ENCODE measurements at places on chromosomes 7 and 10.

- DNase-seq = no peak
Measured at GRCh38 chr7:105101864-105102263, 87.9 kb downstream of the KMT2E start.

GRCh38 chr7:49724071-49724470 is 49.4 kb upstream of the VWC2 start:
- no peak for DNase-seq

- no peak for DNase-seq
Measured at GRCh38 chr10:3886191-3886590, 101.2 kb upstream of the KLF6 start.

DNA sequence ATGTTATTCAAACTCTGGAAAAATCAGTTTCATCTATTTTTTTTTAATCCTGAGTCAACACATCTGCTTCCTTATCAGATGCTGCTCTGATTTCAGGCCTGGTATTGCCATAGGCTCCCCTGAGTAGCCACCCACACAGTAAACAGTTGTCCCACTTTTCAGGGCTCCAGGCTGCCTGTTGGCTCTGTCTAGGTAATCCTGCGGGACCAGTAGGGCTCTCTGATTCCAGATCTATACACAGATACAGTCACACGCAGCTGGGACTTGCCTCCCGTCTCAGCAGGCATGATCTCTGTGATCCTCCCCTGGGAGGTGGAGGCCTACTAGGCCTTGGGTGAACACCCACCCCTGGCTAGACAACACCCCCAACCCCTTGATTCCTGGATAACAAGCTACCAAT is 206.1 kb downstream of the CREB5 start:
- no peak for DNase-seq

DNA sequence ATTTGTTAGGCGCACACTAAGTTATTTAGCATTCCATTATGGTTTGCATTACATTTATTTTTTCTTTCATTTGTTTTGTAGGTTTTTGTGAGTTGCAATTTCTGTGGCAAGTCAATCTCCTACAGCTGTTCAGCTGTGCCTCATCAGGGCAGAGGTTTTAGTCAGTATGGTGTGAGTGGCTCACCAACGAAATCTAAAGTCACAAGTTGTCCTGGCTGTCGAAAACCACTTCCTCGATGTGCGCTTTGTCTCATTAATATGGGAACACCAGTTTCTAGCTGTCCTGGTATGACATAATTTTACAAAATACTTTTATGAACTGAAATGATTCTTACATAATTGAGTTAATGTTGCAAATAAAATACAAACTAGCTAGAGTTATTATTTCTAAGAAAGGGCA is 29.5 kb downstream of the MIOS start:
- DNase-seq = no peak

DNA sequence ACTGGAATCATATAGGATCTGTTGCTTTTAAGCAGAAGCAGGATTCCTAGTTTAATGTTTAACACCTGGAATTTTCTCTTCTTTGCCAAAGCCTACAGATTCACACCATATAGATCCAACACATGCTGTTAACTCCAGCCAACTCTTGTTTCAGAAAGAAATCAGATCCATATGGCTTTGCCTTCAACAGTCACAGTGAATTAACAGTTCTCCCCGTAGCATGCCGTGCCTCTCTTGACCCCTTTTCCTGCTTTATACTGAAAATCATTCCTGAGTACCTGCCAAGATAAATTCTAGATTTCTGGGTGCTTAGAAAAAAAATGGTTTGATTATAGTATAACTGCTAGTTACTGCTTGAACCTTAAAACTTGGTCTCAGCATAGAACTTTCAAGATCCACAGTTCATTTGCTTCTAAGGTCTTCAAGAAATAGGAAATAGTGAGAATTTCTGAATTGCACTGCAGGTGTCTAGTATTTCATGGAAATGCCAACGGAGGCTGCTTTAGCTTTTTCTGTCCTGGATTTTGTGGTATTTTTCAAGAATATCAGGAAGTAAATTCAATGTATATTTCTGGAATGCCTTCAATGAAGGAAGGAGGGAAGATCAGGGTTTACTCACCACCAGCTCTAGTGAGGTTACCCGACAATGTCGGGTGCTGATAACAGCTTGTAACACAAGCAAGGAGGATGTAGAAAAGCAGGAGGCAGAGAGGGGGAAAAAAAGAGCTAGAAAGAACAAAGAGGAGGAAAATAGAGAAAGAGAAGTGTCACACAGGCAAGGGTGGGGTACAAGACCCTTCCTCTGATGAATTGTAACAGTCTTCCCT is 6.6 kb downstream of the AASS start:
- peak; percentile 84 for DNase-seq

GRCh38 chr10:30055226-30055662 is 4.1 kb downstream of the JCAD start:
- DNase-seq = no peak

DNA sequence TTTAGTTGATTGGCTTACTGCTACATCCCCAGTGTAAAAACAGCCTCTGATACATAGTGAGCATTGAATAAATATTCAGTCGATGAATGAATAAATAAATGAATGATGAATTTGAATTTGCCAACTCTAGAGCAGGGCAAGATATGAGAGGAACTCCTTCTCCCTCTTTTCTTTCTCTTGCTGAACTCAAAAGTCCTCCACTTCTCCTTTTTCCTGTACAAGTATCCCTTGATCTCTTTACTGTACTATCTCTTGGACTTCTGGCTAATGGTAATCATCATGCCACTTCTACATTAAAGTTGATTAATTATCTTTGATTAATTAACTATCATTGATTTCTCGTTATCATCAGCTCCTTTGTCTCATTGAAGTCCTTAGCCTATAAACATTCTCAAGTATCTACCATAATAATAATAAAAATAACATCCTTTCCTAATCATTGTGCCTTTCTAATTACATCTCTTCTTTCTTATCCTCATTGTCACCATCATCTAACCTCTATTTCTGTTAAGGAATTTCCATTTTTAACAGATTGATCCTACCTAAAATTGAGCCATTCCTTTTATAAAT is 10.6 kb downstream of the CPED1 start:
- no peak for DNase-seq

DNA sequence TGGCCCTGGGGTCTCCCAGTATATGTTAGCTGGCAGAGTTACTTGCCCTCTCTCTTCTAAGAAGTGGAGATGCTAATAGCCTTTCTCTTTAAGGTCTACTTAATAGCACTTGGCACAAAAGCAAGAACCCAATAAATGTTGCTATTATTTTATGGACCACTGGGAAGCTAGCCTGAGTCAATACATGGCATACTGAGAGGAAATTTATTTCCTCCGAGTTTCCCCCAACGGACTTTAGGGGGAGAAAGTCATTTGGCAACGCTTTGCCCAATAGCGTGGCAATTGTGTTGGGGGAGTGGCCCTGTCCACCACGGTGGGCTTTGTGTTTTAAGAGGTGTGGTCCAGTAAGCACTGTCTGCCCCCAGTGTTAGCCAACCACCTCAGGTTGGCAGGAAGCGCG is 87.4 kb upstream of the SMNDC1 start:
- no peak for DNase-seq

DNA sequence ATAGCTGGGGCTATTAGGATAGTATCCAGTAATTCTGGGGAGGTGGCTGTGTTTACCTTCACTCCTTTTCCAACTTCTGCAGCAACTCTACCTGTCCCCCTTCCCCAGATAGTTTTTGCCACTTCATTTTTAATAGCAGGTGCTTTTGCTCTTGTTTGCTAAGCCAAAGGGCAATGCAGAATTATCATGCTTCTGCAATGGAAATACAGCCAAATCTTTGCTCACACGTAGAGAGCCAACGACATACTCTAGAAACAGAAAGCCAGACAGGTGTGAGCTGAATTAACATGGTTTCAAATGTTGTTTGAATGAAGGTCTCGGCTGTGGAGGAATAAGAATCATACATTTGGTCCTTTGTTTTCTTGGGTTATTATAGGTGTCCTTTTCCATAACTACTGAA is 14.4 kb downstream of the PLEKHS1 start:
- DNase-seq = no peak

- DNase-seq = no peak
Measured at GRCh38 chr7:4140933-4141332, 541.2 kb upstream of the FOXK1 start.

GRCh38 chr7:87001214-87001613 is 58.2 kb downstream of the ELAPOR2 start:
- DNase-seq = no peak

GRCh38 chr10:91896212-91896756 is 13.0 kb downstream of the FGFBP3 start:
- no peak for DNase-seq

GRCh38 chr7:37826825-37827224 is 21.6 kb upstream of the NME8 start:
- DNase-seq = no peak

DNA sequence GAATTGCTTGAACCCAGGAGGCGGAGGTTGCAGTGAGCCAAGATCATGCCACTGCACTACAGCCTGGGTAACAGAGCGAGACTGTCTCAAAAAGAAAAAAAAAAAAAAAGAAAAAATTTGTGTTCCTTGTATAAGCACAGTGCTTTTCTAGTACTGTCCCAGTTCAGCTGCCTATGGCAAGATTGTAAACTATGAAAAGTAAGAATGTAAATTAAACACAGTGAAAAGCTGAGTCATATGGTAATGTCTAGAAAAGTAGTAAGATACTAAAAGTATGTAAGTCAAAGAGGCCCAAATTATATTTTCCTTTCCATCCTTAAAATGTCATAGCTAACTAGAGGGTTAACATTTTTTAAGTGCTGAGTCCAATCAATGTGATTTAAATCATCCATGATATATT is 42.8 kb downstream of the RBM20 start:
- no peak for DNase-seq

DNA sequence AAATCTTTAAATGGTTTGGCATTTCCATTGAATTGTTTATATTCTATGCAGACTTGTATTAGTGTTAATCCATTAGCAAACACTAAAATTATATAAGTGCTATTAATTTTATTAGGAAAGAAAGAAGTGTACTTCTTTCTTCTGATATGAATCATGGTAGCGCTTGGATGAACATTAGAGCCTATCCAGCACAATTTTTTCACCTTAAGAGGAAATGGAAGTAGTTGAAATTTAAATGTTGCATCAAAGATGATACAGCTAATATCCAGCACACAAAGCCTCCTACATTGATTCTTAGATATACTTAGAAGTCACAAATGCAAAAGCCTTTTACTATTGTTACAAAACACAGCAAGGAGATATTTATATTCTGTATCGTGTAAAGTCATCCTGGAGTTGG is 174.5 kb downstream of the AHR start:
- DNase-seq = no peak

GRCh38 chr10:75688506-75689300 is 257.3 kb downstream of the LRMDA start:
- DNase-seq = peak; percentile 17

GRCh38 chr10:121106611-121107010 is 255.4 kb downstream of the WDR11 start:
- no peak for DNase-seq

DNA sequence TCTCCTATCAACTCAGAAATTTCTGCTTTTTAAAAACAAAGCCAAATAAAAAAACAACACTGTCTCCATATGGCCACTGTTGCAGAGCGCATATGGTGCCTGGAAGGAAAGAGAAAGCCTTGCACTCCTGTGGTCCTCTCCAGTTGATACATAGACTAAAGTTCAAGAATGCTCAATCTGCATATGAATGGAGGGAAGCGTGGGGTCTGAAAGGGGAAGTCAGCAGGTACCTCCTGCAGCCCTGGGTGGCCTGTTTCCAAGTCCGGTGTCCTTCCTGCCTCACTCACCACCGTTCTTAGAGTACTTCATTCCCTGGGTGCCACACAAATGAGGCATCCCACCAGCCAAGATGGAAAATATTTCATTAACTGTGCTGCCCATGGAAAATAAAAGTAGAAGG is 138.3 kb upstream of the PALS2 start:
- no peak for DNase-seq

DNA sequence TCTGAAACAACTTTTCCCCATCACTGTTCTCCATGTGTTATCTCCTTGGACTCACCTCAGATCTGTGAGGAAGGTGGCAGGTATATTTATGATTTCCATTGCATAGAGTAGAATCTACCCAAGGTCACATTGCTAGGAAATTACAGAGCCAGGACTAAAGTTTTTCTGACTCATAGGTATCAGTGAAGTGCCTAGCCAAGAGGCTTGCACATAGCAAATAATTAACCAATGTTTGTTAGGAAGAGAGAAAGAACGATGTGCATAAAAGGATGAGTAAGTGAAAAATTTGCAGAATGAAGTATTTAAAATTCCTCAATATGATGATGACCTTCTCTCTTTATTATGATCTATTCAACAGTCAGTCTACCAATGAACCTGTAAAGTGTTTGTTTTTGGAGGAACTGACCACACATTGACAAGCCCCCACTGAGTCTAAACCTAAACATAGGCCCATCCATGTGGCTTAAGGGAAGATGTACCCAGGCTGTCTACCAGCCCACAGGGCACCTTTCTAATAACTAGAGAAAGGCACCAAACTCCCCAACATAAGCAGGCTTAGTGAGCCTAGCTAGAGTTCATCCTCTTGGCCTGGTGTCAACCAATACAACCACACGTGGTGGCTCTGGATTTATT is 252.9 kb upstream of the ZMIZ1 start:
- DNase-seq = no peak

DNA sequence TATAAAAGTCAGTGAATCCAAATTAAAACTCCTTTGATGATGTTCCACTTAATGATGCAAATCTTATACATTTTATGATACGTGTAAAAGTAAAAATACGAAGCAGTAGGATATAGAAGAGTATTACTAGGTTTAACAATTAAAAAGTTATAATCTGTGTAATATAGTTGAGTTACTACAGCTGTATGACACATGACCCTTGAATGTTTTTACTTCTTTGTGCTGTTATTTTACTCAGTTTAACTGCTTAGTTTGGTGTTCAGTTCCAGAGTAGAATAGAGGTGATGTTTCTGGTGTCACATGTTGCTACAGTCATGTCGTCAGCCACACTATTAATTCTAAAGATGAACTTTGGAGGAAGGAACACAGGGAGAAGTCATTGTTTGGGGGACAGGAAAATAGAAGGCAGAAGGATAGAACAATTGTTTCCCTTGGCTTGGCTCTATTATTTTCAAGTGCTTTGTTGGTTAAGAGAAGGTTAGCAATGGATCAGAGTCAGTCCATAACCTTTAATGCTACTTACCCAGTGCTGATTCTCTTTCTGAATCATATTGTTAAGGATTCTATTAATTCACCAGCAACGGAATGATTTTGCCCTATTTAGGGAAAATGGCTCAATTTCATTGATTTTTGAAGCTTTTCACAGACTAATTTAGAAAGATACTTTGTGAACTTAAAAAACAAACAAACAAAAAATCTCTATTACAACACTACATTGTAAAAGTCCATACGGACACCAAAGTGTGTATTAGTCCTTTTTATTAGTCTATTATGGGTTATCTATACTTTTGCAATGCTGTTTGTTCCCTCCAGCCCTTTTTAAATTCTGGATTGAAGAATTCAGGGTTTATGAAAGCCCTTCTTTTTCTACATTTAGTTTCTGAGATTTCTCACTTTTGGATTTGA is 73.4 kb downstream of the CPED1 start:
- DNase-seq = no peak

DNA sequence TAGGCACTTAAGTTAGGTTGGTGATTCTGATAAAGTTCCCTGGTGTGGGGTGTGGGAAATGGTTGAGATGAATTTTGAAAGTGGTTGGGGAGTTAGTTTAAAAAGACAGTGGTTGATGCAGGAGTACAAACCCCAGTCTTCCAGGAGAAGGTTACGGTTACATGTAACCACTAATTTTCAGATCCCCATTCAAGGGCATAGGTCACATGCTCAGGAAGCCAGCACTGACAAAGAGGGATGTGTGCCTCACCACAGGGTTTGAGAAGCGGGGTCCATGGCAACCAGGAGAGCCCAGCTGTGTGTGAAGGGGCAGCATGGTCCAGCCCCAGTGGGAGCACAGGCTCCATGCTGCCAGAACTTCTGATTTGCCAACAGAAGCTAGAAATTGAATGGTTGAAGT is 144.2 kb downstream of the MDFIC start:
- no peak for DNase-seq
